ENCODE measurements at places on chromosomes 11 and 22.

DNA sequence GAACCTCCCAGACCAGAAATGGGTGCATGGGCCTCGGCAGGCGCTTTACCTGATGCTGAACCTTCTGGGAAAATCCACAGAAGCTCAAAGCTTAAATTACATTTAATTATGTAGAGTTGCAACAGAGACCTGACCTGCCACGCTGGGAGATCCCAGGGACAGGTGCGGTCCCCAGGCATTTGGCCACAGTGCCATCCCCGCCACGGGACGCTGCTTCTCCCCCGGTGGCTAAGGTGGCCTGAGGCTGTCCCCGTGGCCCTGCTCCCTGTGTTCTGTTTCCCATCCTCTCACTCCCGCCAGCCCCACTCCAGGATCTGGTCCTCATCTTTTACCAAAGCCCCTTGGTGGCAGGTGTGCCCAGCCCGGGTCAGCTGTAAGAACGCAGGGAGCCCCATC is 39.6 kb downstream of the GRAMD4 start:
- DNase-seq: no peak

DNA sequence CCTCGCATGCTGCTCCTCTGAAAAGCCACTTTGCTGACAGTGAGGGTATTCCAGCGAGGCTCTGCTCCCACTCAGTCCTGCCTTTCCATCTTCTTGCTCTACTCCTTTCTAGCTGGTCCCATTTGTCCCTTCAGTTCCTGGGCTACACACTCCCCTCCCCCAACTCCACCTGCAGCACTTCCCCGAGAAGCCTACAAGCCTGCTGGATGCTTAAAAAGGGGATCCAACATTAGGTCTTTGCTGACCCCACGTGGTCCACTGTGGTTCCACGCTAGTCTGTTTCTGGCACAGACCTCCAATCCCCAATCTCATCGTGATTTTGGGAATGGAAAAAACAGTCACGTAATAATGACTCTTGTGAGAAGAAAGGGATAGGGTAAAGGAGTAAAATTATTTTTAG is 121.6 kb upstream of the SNX19 start:
- DNase-seq: no peak

DNA sequence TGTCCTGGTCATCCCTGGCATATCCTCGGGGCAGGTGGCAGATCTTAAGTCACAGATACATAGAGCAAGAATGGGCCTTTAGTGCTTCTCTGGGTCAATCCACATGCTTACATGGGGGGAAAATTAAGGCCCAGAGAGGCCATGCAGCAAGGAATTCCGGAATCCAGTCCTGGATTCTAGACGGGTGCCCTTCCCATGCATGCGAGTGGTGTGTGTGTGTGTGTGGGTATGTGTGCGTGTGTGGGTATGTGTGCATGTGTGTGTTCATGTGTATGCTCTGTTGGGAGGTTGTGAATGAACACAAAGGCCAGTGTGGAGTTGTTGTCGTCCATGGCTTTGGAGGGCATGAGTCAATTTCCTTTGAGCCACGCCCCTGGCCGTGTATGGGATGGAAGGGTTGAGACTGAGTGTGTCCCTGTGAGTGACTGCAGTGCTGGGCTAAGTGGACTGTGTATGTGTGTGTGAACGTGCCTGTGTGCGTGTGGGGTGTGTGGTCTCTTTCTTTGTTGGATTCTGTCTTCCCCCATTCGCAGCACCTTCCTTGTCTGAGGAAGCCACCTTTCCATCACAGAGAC is 33.4 kb upstream of the EIF3D start:
- no peak for DNase-seq

- DNase-seq: peak; percentile 76
Measured at GRCh38 chr22:46036558-46037408, 59.8 kb upstream of the WNT7B start.

DNA sequence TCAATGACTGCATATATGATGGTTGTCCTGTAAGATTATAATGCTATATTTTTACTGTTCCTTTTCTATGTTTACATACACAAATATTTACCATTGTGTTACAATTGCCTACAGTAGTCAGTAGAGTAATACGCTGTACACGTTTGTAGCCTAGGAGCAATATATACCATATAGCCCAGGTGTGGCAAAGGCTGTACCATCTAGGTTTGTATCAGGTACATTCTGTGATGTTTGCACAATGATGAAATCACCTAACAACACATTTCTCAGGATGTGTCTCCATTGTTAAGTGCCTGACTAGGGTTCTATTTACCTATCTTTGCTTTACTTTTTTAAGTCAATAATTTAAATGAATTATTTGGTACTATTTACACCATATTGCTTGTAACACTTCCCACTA is 21.9 kb downstream of the PRR5L start:
- DNase-seq: no peak

GRCh38 chr11:122743949-122744348 is 88.4 kb downstream of the UBASH3B start:
- DNase-seq: peak; percentile 83

DNA sequence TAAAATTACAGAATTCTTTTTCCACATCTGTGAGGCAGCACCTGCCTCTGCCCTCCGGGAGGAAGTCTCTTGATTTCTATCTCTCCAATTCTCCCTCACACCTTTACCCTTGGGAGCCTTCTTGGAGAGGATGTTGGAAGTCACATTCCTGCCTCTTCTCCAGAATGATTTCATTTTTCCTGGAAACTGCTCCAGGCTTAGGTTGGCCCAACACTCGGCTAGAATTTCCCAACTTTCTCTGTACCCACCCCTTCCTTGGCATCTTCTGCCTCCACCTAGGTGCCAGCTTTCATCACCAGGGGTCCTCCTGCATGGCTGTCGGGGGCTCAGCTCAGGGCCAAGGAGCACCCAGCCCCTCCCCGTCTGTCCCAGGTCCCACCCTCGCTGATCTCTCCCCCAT is 43.2 kb downstream of the SLCO2B1 start:
- no peak for DNase-seq

DNA sequence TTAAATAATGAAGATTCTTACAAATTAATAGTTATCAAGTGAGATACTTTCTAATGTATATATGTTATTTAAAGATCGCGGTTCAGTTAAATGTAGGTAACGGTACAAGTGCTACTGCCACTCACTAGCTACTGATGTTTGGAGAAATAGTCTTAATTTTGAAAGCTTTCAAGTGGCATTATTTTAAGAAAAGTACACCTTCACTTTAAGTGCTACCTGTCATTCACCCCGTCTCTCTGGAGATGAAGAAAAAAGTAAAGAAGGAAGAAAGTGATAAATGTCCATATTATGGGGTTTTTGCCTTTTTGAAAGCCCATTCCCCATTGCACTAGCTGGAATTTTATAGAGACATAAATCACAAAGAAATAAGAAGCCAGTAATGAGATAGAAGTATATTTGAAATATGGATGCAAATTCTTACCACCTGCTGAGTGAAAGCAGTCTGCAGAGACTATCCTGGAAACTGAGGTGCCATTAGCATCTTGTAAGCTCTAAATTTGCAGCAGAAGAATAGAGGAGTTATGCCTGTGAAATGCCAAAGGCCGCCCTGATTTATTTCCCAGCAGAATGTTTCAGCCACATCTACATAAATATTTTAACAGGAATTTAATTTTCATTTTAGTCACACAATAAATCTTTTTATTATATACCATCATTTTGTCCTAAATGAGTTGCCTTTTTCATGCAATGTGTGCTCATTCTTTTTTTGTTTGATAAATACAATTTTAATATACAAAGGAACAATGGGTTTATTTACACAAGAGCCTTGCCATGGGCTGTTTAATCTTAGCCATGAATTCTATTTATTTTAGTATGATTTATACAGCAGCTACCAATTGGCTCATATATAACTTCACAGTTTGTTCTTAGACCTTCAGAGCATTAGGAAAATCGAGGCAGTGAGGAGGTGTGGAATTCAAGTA is 489.9 kb upstream of the RAG2 start:
- no peak for DNase-seq

DNA sequence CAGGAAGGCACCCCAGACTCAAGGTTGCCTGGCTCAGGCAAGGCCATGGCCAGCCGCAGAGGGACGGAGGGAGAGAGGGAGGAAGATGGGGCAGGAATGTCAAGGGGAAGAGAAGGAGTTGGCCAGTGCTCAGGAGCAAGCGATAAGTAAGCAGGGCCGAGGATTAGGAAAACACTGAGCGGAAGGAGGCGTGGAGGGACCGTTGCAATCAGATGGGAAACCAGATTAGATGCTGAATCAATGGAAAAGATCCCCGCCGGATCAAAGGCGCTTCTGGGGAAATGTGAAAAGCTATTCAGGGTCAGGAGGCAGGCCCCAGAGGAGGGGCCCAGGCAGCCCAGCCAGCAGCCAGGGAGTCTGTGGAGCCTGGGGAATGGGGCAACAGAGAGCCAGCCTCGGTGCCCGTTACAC is 26.6 kb upstream of the MYEOV start:
- no peak for DNase-seq

DNA sequence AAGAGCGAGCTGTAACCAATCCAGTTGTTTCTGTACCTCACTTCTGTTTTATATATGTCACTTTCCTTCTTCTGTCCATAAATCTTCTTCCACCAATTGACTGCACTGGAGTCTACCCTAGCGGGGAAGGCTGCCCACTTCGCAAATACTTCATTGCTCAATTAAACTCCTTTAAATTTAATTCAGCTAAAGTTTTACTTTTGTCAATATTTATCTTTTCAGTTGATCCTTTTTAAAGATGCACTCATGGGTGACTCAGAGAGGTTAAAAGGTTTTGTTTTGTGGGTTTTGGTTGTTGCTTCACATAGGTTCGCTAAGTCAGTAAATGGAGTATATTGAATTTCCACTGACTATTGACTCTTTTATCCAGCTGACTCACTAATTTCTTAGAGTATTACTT is 597.2 kb downstream of the DLG2 start:
- DNase-seq: no peak

GRCh38 chr11:107183953-107184352 is 165.7 kb upstream of the GUCY1A2 start:
- DNase-seq: no peak

DNA sequence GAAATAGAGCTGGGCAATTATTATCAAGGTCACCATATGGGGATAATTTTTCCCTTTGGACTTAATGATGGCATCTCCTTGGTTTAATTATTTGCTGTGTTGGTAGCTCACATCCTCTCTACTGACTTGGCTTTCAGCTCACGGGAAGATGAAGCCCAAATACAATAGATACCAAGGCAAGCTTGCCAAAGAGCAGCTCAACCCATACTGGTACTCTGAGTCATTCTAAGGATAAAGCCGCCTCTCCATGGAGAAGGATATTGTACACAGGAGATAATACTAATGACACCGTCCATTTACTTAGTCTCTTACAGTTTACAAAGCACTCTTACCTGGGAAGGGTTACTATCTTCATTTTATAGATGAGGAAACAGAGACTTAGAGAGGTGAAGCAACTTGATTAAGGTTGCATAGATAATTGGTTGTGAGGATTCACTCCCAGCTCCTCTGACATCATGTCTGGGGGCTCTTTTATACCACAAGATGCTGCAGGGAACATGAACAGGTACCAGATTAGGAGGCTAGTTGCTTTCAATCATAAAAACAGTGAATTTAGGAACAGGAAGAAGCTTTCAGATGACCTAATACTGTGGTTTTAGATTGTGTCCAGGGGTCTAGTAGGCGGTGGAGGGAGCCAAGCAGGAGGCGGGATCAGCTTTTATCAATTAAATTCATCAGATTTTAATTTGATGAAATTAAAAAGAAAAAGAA is 48.3 kb upstream of the PICALM start:
- DNase-seq: no peak

GRCh38 chr11:18392434-18393321 is 1.7 kb upstream of the LDHA start:
- peak; percentile 32 for DNase-seq

DNA sequence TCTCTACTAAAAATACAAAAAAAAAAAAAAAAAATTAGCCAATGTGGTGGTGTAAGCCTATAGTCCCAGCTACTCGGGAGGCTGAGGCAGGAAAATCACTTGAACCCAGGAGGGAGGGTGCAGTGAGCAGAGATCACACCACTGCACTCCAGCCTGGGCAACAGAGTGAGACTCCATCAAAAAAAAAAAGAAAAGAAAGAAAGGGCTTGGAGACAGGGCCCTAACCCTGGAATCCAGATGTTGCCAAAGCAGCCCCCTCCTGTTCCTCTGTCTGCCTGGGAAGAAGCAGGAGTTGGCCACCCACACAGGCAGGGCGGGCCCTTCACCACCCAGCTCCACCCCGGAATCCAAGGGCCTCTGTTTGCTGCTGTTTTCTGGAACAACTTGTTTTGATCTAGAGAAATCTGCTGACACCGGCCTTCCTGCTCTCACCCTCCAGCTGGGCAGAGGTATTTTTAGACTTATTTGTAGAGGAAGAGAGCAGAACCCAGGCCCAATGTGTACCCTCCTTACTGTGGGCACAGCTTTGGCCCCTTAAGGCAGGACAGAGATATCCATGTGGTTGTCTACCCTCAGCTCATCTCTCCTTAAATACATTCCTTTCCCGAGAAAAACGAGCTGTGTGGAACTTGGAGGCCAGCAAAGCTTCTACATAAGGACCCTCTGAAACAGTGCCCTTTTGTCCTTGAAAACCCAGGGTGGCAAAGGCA is 2.7 kb upstream of the NEAT1 start:
- peak; percentile 85 for DNase-seq

DNA sequence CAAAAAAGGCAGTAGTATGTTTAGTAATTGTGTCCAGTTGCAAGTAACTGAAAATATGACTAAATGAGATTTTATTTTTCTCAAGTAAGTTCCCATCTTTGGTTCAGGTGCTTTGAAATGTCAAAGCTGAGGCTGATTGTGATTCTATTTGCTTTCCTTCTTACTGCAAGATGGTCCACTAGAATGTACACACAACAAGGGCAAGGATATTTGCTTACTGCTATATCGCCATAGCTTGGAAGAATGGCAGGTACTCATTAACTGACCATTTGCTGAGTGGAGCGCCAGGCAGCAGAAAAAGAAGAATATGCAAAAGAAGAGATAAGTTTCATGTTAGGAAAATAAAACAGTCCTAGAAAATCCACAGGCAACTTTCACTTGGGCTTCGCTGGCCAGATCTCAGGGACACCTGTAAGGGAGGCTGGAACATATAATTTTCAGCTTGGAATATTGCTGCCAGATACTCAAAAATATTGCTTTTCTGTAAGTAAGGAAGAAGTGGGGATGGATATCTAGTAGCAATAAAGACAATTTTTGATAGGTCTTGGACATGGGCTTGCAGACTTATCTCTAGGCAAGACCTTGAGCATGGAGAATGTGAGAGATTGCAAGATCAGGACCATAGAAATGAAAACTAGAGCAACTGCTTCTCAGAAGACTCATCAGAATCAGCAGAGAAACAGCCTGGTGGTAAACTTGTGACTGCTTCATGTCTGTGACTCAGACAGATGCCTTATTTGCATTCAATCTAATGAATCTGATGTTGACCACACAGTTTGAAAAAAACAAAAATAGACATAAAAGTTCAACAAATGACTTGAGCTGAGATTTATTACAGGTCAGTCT is 44.8 kb upstream of the OR9Q1 start:
- no peak for DNase-seq

GRCh38 chr11:32561835-32562234 is 21.8 kb upstream of the EIF3M start:
- DNase-seq: no peak

- DNase-seq: peak; percentile 56
Measured at GRCh38 chr22:26461188-26461810, 22.3 kb downstream of the HPS4 start.

GRCh38 chr11:115256397-115257197 is 247.6 kb downstream of the CADM1 start:
- DNase-seq: no peak

Data from activated naive CD4-positive, alpha-beta T cell treated with anti-CD3 and anti-CD28 coated beads, Interleukin-2, amount 10 ng/mL, durations not matched to agents 7 days and 5 days (primary cell).